T follicular helper cell (primary cell): ENCODE measurements at places on chromosomes 4 and X.

DNA sequence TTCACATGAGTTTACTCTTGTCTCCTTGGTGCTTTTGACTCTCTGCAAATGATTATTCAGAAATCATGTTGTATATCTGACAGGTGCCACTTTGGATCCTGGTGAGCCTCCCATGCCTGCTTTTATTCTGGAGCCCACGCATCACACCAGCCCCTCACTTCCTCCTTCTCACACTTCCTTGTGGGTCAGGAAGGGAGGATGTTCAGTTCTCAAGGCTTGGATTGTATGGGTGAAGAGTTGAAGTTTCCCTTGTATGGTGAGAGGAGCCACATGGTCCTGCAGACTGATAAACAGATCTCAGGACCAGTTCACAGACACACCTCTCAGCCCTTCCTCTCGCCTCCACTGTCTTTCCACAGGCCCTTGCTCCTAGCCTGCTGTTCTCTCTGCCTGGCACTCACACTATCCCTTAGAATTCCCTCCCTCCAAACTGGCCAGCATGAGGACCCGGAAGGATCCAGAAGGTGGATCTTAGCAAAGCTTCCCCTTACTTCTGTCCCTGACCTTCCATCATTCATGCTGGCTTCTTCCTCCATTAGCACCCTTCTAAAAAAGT lies 92.1 kb downstream of the STK32B start:
- no peak for DNase-seq

- DNase-seq = no peak
Observed at GRCh38 chrX:69627744-69628143, 11.8 kb downstream of the EDA start.

- DNase-seq = no peak
Observed at GRCh38 chrX:136057567-136057966, 72.3 kb downstream of the SLC9A6 start.

DNA sequence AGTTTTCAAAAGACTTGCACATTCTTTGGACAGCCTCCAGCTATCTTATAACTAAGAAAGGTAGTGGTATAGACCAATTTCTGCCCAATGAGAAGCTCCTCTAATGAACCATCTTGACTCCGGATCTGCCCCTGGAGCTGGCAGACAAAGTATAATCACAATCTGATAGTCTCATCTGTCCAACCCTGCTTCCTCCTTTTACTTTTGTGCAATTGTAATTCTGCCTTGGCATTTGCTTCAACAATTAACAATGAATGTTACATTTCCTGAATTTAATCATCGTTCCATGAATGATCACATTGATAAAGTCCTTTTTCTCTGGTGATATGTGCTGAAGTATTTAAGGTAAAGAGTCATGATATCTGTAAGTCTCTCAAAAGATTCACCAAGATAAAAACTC lies 27.8 kb downstream of the FRYL start:
- DNase-seq = no peak
